ENCODE measurements at places on chromosomes 7 and 10.
A peak's percentile ranks its signal among the peaks of the same experiment; 100 is the strongest.

- DNase-seq: no peak
These were observed 95.4 kb downstream of the TBXAS1 start for GRCh38 chr7:139924461-139924860.

DNA sequence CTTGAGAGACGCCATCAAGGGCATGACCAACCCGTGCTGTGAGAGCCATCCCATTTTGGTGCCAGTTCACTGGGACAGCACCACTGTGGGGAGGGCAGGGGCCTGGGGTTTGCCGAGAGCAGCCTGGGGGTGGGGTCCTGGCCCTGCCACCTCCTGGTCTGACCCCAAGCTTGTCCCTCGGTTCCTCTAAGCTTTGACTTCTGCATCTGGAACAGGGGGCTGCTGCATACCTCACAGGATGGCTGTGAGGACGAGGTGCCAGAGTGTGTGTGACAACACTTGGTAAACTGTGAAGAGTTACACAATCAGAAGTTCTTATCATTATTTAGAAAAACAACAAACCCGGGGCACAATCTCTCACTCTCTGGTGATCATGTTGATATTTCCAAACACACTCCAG, 89.9 kb downstream of the CRTAC1 start:
- DNase-seq: no peak

- no peak for DNase-seq
These were observed 3.5 kb upstream of the GNB2 start for GRCh38 chr7:100670074-100670473.

DNA sequence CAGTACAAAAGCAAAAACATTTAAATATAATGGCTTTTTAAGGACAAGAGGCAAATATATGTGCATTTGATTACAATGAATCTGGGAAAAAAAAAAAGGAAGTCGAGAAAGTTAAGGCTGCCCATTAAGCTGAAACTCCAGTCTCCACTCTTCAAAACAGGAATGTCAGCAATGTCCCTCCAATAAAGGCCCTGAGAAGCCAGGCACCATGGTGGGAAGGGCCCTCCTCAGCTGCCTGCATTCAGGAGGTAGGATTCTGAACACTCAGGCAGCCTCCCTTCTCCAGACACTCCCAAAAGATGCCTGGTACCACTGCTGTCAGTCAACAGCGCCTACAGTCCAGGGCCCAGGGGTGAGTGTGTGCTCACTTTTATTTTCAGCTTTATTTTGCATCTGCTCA, 121.3 kb upstream of the MGMT start:
- DNase-seq: no peak

DNA sequence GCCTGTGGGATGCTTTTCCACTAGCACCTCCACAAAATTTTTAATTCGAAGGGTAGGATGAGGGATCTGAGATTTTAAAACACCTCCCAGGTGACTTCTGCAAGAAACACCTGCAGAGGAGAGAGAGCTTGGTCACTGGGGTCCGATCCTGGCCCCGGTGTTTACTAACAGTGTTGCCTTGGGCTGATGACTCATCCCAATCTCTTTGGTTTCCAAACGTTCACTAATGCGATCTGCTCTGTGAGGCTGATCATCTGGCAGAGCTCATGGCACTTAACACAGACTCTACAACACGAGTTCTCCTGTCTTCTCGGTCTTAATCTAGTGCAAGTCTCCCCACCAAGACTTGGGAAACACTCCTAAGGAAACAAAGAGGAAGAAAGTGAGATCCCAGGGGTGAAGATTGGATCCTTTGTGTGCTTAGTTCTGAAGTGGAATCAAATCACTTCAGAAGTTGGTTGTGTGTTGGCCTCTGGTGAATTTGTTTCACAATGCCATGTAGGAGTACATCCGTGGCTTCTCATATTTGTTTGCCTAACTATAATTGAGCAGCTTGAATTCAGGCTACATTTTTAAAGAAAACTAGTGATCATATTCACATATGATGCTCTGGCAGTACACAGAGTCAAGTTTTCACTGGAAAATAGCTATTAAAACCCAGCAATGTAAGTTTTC, 407.9 kb downstream of the NRG3 start:
- DNase-seq: no peak

DNA sequence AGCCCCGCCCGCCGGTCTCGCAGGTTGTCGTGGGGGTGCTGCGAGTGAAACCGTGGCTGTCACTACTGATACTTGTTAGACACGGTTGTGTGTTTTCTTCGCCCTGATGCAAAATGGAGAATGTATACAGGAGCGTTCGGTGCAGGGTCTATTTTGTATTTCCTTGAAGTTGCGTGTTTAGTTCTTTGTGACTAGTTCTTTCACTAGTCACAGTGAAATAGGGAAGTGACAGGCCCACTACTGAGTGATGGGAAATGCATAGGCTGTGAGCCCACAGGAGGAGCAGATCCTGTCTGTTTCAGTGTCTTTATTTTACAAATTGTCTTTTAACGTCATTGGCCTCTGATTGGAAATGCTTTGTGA, 675 bp downstream of the ABRAXAS2 start:
- no peak for DNase-seq

- no peak for DNase-seq
These were observed 73.6 kb downstream of the EPC1 start for GRCh38 chr10:32273336-32273735.

DNA sequence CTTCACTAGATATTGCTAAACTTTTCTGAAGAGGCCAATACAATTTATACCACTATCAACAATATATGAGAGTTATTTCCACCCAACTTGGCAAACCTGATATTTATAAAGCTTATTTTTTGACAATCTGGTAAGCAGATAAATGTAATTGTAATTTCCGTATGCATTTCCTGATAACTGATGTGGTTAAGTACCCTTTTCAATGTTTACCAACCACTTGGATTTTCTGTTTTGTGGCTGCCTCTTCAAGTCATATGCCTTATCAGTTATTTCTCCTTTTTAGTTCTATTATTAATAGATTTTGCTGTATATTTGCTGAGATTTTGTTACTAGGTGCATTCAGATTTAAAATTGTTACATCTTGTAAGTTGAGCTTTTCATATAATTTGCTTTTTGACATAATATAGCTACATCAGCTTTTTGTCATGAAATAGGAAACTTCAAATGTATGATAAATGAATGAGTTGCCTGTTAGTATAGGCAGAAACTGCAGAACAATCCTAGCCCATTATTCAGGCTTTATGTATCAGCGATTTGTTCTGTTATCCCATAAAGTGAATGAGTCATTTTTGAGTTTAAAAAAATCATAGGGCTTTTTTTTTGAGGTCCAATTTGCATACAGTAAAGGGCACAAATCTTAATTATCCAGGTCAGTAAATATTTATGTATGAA, 11.5 kb downstream of the SGPL1 start:
- DNase-seq: no peak

DNA sequence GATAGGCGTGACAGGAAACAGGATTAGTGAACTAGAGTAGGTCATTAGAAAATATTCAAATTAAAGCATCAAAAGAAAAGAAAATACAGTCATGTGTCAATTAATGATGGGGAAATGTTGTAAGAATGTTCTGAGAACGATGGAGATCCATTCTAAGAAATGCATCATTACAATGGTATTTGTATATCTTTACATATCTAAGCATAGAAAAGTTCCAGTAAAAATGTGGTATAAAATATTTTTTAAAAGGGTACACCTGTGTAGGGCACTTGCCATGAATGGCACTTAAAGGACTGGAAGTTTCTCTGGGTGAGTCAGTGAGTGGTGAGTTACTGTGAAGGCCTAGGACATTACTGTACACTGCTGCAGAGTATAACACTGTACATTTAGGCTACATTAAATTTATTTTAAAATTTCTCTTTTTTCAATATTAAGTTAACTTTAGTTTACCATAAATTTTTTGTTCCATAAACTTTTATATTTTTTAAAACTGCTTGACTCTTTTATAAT, 282.5 kb downstream of the BMPER start:
- DNase-seq: no peak

DNA sequence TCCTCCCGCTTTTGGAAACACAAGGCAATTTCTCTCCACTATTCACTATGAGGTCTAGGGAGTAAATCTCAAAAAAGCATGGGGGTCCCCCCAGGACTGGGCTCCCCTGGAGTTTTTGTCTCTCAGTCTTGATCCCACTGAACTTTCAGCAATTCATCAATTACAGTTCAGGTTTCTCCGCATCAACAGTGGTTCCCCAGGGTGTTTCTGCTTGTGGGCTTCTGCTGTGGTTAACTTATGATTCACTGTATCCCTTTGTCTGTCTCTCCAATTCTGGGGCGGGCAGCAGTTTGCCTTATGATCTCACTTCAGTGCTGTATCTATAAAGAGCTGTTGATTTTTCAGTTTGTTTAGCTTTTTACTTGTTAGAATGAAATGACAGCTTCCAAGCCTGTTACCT, 142.6 kb upstream of the CDC14C start:
- no peak for DNase-seq

GRCh38 chr7:152369518-152369917, 66.3 kb downstream of the KMT2C start:
- no peak for DNase-seq

GRCh38 chr10:14185316-14186045, 145.2 kb downstream of the FRMD4A start:
- peak; percentile 52 for DNase-seq

GRCh38 chr7:148149730-148150129, 440.8 kb upstream of the C7orf33 start:
- DNase-seq: no peak

DNA sequence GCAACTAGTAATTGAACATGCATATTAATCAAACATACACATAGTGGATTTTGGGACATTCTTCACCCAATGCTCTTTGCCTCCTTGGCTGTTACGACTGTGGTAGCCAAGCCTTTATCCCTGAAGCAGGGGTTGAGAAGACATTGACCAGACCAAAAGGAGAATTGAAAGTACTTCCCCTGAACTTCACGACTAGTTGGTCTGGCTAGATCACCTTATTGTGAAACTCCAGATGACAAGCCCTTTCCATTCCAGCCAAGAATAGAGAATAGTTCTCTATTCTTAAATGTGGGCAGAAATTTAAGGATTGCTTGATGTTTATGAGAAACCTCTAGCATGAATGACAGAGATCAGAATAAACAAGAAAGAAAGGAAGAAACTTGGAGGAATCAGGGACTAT, 97.0 kb downstream of the LRMDA start:
- no peak for DNase-seq

GRCh38 chr7:148296994-148297644, 293.4 kb upstream of the C7orf33 start:
- peak; percentile 38 for DNase-seq

- DNase-seq: no peak
These were observed 89.5 kb downstream of the HECW1 start for GRCh38 chr7:43201912-43202311.

GRCh38 chr7:144454256-144455039, 51.0 kb upstream of the NOBOX start:
- DNase-seq: no peak

- DNase-seq: no peak
These were observed 471.9 kb upstream of the PODXL start for GRCh38 chr7:132028144-132028920.

GRCh38 chr10:104589871-104590270, 51.2 kb upstream of the SORCS3 start:
- DNase-seq: no peak

DNA sequence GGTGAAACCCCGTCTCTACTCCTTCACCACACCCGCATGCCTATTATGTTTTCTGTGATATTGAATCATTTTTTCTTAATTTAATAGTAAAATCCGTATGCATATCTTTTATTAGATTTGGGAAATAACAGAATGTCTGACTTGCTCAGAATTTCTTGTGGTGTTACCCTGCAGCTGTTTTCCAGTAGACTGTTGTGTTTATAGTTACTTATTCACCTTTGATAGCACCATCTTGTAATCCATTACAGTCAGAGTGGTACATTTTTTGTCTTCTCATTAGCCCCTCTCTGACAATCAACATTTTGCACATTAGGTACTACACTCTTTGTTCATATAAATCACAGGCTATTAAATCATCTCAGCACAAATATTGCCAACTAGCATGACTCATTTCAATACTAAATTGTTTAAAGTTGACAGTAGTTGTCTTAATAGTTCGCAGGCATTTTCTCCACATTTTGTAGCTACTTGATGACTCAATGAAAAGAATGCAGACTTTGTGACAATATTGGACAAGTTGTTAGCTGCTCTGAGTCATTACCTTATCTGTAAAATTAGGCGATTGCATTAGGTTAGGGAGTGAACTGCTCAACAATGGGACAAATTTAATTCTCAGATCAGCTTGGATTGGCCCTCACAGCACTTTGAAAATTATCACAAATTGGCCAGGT, 17.8 kb upstream of the SLC16A12 start:
- DNase-seq: no peak

DNA sequence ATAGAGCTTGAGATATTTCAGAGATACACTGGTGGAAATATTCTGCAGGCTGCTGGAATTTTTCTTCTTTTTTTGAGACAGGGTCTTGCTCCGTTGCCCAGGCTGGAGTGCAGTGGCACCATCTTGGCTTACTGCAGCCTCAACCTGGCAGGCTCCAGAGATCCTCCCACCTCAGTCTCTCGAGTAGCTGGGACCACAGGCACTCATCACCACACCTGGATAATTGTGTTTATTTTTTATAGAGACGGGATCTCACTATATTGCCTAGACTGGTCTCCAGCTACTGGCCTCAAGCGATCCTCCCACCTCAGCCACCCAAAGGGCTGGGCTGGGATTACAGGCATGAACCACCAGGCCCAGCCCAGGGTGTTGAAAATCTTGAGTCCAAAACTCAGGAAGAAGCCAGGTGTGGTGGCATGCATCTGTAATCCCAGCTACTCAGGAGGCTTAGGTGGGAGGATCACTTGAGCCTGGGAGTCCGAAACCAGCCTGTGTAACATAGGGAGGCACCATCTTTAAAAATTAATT, 55.7 kb upstream of the FOXK1 start:
- DNase-seq: no peak

- no peak for DNase-seq
These were observed 3.5 kb downstream of the OAT start for GRCh38 chr10:124415210-124415609.

- DNase-seq: no peak
These were observed 78.7 kb downstream of the ADARB2 start for GRCh38 chr10:1658658-1659057.

DNA sequence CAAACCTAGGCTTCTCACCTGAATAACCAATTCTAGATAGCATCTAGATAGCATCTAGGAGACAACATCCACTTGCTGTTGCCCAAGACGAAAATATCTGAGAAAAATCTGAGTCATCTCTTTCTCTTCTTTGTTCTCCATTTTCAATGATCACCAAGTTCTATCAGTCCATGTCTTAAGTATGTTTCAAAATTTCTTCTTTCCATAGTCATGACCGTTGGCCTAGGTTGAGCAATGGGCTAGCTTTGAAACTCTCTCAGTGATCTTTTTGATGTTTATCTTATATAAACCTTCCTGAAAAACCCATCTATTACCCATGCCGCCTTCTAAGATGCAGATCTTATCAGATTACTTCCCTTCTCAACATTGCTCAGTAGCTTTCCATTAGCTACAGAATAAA, 23.4 kb upstream of the CASD1 start:
- no peak for DNase-seq

GRCh38 chr7:74482629-74483401, 29.1 kb downstream of the GTF2IRD1 start:
- DNase-seq: no peak

- DNase-seq: no peak
These were observed 5.5 kb upstream of the DUSP5 start for GRCh38 chr10:110492069-110492822.

GRCh38 chr7:75914169-75914654, 743 bp upstream of the POR start:
- DNase-seq: no peak

All from HEK293T (cell line).